GM23338 (cell line): ENCODE measurements at places on chromosomes 16 and 17.

DNA sequence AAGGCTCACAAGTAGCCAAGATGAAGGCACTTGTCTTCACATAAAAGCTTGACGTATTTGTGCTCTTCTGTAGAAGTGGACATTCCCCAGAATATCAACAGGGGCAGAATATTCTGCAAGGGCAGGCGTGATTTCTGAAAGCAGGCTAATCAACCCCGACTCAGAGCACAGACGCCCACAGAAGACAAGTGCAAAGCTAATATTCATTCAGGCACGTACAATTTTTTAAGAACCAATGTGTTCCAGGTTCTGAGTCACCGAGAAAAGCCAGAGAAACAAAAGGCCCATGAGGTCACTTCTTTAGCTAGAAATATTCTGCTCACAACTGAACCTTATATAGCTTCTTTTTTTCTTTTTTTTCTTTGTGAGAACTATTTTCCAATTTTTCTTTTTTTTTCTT, 121.6 kb downstream of the DNAH9 start:
- H3K27me3 ChIP-seq = no peaks in the 10 kb centered on the region
- no peaks in the 10 kb centered on the region; the same call in none of the 2 replicates for H3K36me3 ChIP-seq
- H3K4me1 ChIP-seq = no peaks in the 10 kb centered on the region
- no peak for DNase-seq
- H3K4me3 ChIP-seq = no peak overlapping the region

GRCh38 chr17:42779936-42780850, at the start of gene WNK4:
Gene WNK4, plus strand, starts transcription at chr17:42780610. Its CDS starts 89 bp downstream, at chr17:42780699.
- peak within 1 kb of the TSS; percentile 81 for H3K4me3 ChIP-seq
- peaks cover 7% of the 10 kb centered on the region; the same call in 1 of the 2 replicates for H3K36me3 ChIP-seq
- H3K27ac ChIP-seq = no peak within 1 kb of the TSS
- DNase-seq = peak; percentile 69
- H3K27me3 ChIP-seq = peaks cover 30% of the 10 kb centered on the region
- H3K4me1 ChIP-seq = peaks cover 21% of the 10 kb centered on the region; the same call in 1 of the 2 replicates

DNA sequence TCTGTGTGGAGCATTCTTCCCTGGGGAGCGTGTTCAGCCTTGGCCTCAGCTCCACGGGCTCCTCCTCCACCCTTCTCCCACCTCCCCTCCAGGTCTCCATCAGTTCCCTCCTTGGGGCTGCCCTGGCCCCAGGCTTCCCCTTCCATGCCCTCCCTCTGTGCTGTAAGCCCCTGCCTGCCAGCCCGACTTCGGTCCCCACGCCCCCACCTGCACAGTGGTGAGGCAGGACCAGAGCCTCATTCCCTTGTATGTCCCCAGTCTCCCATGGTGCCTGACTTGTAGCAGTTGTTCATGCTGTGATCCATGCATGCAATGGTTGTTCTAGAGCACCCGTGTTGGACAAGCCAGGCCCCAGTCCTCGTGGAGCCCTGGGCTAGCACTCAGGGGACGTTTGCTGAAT, 199.4 kb downstream of the RBFOX3 start:
- DNase-seq = no peak
- H3K4me1 ChIP-seq = no peaks in the 10 kb centered on the region
- no peak overlapping the region for H3K4me3 ChIP-seq
- H3K27ac ChIP-seq = no peak overlapping the region
- no peaks in the 10 kb centered on the region for H3K27me3 ChIP-seq

- no peaks in the 10 kb centered on the region for H3K27me3 ChIP-seq
- DNase-seq = no peak
- no peaks in the 10 kb centered on the region for H3K36me3 ChIP-seq
- H3K27ac ChIP-seq = no peak overlapping the region
- H3K4me1 ChIP-seq = no peaks in the 10 kb centered on the region
These were observed 104.7 kb downstream of the COPRS start for GRCh38 chr17:31754239-31754945.

GRCh38 chr17:80729761-80730160, 185.1 kb downstream of the RPTOR start:
- H3K27ac ChIP-seq = no peak overlapping the region
- H3K4me3 ChIP-seq = no peak overlapping the region
- no peaks in the 10 kb centered on the region for H3K4me1 ChIP-seq
- no peaks in the 10 kb centered on the region for H3K27me3 ChIP-seq
- H3K36me3 ChIP-seq = no peaks in the 10 kb centered on the region

DNA sequence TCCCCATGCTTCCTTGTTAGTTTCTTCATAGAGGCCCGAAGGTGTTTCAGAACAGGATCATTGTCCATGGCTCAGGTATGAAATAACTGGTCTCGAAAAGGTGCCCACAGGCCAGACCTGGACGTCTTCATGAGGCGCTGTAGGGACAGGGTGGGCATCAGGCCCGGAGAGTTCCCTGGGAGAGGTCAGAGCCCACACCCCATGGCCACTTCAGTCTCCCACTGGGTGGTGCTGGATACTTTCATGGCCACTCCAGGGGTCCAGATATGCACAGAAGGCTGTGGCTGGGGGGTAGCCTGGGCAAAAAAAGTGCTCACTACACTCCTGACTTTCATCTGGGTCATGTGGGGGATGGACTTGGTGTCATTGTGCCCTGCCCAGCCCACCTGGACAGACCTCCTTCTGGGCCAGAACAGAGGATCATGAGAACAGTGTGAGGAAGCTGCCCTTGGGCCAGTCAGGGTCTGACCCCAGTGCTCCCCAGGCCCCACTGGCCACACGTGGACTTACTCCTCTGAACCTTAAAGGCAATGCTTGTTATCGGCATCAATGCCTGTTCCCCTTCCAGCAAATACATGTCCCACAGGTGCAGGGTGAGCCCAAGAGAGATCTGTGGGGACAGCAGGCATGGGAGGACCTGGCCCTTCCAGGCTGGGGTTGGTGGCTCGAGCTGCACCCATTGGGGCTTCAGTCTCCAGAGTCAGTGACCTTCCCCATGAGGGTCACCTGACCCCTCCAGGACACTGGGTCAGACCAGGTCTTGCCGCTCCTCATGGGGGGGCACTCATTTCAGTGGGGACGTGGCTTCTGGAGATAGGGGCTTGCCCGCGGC, 36.9 kb downstream of the LGALS9 start:
- DNase-seq = no peak
- H3K36me3 ChIP-seq = no peaks in the 10 kb centered on the region
- no peak overlapping the region for H3K4me3 ChIP-seq
- no peaks in the 10 kb centered on the region for H3K27me3 ChIP-seq
- no peaks in the 10 kb centered on the region for H3K4me1 ChIP-seq

GRCh38 chr16:56601325-56601724, 7.1 kb upstream of the MT2A start:
- no peak overlapping the region for H3K4me3 ChIP-seq
- no peak overlapping the region for H3K27ac ChIP-seq
- DNase-seq = no peak
- H3K4me1 ChIP-seq = no peaks in the 10 kb centered on the region

- no peak overlapping the region for H3K27ac ChIP-seq
- no peaks in the 10 kb centered on the region for H3K36me3 ChIP-seq
- H3K4me1 ChIP-seq = no peaks in the 10 kb centered on the region
- H3K27me3 ChIP-seq = no peaks in the 10 kb centered on the region
- H3K4me3 ChIP-seq = no peak overlapping the region
These were observed 34.4 kb downstream of the ZCCHC14 start for GRCh38 chr16:87458424-87458915.

DNA sequence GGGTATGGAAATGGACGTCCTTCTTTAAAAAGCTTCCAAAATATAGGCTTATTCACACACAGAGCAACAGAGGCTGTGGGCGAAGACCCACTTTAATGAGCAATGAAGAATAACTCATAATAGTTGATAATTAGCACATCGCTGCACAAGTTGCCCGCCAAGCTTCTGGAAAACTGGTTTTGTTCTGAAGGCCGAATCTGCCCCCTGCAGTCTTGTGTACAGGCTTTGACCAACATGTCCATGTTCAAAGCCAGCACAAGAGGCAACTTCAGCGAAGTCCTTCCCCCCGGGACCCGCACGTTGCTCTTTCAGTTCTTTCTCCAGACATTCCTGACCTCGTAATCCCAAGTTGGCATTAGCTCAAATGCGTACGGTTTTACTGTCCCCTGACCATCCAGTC, 73.3 kb downstream of the IRX5 start:
- H3K36me3 ChIP-seq = no peaks in the 10 kb centered on the region
- no peak overlapping the region for H3K27ac ChIP-seq
- no peak overlapping the region for H3K4me3 ChIP-seq
- no peaks in the 10 kb centered on the region for H3K27me3 ChIP-seq

- H3K27ac ChIP-seq = no peak overlapping the region
- H3K36me3 ChIP-seq = no peaks in the 10 kb centered on the region
- no peaks in the 10 kb centered on the region for H3K27me3 ChIP-seq
- peaks cover 12% of the 10 kb centered on the region; the same call in 1 of the 2 replicates for H3K4me1 ChIP-seq
- H3K4me3 ChIP-seq = no peak overlapping the region
These were observed 344 bp upstream of the SEPTIN12 start for GRCh38 chr16:4788489-4788889.

GRCh38 chr16:53198933-53199332, 144.1 kb downstream of the CHD9 start:
- no peak for DNase-seq
- no peak overlapping the region for H3K4me3 ChIP-seq
- H3K4me1 ChIP-seq = no peaks in the 10 kb centered on the region
- H3K27me3 ChIP-seq = no peaks in the 10 kb centered on the region
- no peaks in the 10 kb centered on the region for H3K36me3 ChIP-seq

GRCh38 chr17:15511142-15511541, 43.7 kb upstream of the CDRT4 start:
- peaks cover 4% of the 10 kb centered on the region; the same call in 1 of the 2 replicates for H3K36me3 ChIP-seq
- no peaks in the 10 kb centered on the region for H3K4me1 ChIP-seq
- no peak overlapping the region for H3K27ac ChIP-seq
- no peak for DNase-seq
- no peaks in the 10 kb centered on the region for H3K27me3 ChIP-seq

GRCh38 chr16:12260647-12261262, 284.2 kb downstream of the SNX29 start:
- H3K36me3 ChIP-seq = no peaks in the 10 kb centered on the region
- H3K4me3 ChIP-seq = no peak overlapping the region
- H3K27me3 ChIP-seq = no peaks in the 10 kb centered on the region

GRCh38 chr16:82728901-82729300, 102.1 kb downstream of the CDH13 start:
- no peak for DNase-seq
- H3K4me3 ChIP-seq = no peak overlapping the region
- H3K27me3 ChIP-seq = no peaks in the 10 kb centered on the region
- H3K27ac ChIP-seq = no peak overlapping the region
- no peaks in the 10 kb centered on the region for H3K4me1 ChIP-seq

DNA sequence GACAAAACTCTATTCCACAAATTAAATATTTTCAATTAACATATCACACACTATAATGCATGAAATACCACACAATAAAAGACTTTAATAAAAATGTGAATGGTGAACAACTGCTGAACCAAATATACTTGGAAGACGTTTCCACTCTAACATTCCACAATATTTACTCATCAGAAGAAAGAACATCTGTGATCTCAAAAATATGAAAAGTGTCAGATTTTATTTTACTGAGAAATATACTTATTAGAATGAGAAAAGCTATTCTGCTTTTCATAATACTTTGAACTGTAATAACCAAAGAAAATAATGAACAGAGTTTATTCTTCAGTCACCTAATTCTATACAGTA, 181.8 kb upstream of the AXIN2 start:
- DNase-seq = no peak
- peaks cover 3% of the 10 kb centered on the region; the same call in 1 of the 2 replicates for H3K36me3 ChIP-seq
- H3K4me1 ChIP-seq = peaks cover 20% of the 10 kb centered on the region
- no peak overlapping the region for H3K27ac ChIP-seq
- no peaks in the 10 kb centered on the region for H3K27me3 ChIP-seq
- H3K4me3 ChIP-seq = no peak overlapping the region

- peaks cover 42% of the 10 kb centered on the region for H3K36me3 ChIP-seq
- DNase-seq = no peak
- H3K27ac ChIP-seq = no peak overlapping the region
- H3K27me3 ChIP-seq = no peaks in the 10 kb centered on the region
- H3K4me1 ChIP-seq = no peaks in the 10 kb centered on the region
- no peak overlapping the region for H3K4me3 ChIP-seq
These were observed 22.8 kb downstream of the GINS2 start for GRCh38 chr16:85665929-85666328.

GRCh38 chr16:57842601-57843000, 40.3 kb upstream of the KIFC3 start:
- H3K4me1 ChIP-seq = peaks cover 20% of the 10 kb centered on the region
- H3K27me3 ChIP-seq = no peaks in the 10 kb centered on the region
- no peaks in the 10 kb centered on the region for H3K36me3 ChIP-seq
- DNase-seq = no peak

- H3K4me1 ChIP-seq = no peaks in the 10 kb centered on the region
- no peaks in the 10 kb centered on the region for H3K36me3 ChIP-seq
- H3K27ac ChIP-seq = no peak overlapping the region
- no peak overlapping the region for H3K4me3 ChIP-seq
- DNase-seq = no peak
These were observed 60.8 kb downstream of the WIPI1 start for GRCh38 chr17:68396226-68397107.

DNA sequence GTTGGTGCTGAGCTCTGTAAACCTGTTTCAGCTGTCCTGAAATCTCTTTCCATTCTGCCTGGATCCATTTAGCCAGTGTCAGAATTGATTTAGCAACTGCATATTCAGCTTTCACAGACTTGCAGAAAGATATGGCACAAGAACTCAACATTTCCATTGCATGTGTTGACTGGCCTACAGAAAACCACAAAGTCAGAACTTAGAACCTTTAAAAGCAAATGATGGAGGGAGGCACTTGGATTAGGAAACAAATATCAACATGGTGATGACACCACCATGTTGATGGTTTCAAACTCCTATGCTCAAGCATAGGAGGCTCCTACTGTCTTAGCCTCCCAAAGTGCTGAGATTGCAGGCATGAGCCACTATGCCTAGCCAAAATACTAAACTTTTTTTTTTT, 52.3 kb upstream of the ARL6IP1 start:
- no peak for DNase-seq
- no peaks in the 10 kb centered on the region for H3K4me1 ChIP-seq
- no peaks in the 10 kb centered on the region for H3K27me3 ChIP-seq
- no peak overlapping the region for H3K27ac ChIP-seq

DNA sequence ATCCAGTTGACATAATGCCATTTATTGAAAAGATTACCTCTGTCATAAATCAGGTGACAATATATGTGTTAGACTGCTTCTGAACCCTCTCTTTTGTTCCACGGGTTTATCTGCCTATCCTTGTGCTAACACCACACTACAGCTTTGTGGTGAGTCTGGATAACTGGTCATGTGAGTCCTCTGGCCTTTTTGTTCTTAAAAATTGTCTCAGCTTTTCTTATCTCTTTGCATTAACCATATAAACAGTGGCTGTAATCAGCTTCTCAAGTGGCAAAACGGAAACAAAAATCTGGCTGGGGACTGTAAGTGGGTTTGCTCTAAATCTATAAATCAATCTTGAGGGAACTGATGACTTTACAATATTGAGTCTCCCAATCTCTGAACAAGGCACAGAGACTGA, 44.6 kb downstream of the STX8 start:
- 0 out of 2 replicates have a peak, but pooled peaks cover 2% of the 10 kb centered on the region for H3K4me1 ChIP-seq
- H3K27ac ChIP-seq = no peak overlapping the region
- H3K36me3 ChIP-seq = no peaks in the 10 kb centered on the region
- no peak for DNase-seq
- H3K27me3 ChIP-seq = no peaks in the 10 kb centered on the region
- H3K4me3 ChIP-seq = no peak overlapping the region
